Tibial artery (tissue), 4 donors: ENCODE measurements at places on chromosomes 5 and 9.

- no peak for DNase-seq
These were observed 33.2 kb upstream of the PCDHB1 start for GRCh38 chr5:141017943-141018342.

DNA sequence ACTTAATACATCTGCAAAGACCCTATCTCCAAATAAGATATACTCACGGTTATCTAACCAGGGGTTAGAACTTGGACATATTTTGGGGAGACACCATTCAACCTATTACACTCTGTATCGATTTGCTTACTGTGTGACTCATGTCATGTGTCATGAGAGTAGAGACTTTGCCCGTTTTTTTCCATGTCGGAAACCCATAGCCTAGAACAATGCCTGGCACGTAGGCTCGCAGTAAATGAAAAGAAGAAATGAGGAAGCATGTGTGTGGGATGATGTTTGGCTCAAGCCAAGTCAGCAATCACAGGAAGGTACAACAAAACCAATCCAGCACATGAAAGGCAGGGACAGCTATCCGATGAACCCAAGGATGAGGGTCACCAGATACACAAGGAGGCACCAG is 94.6 kb upstream of the DNAH5 start:
- DNase-seq: no peak

DNA sequence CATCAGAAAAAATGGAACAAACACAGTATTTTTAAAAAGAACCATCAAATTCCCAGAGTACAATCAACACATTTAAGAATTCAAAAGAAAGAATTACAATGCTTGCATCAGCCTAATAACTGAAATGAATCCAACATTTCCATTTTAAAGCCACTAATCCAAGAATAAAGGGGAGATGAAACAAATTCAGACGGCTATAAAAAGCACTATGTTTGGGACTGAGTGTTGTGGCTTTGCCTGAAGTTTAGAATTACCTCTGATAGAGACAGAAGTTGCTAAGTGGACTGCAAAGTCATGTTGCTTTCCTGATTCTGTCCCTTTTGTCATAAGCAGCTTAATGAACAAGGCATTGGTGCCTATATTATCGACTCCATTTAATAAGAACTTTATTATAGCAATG is 135.4 kb upstream of the RGMB start:
- no peak for DNase-seq

- DNase-seq: peak; percentile 78
These were observed 6.4 kb downstream of the SEPTIN8 start for GRCh38 chr5:132770476-132771159.

GRCh38 chr9:114335745-114336144 is 6.1 kb downstream of the ORM2 start:
- DNase-seq: no peak

DNA sequence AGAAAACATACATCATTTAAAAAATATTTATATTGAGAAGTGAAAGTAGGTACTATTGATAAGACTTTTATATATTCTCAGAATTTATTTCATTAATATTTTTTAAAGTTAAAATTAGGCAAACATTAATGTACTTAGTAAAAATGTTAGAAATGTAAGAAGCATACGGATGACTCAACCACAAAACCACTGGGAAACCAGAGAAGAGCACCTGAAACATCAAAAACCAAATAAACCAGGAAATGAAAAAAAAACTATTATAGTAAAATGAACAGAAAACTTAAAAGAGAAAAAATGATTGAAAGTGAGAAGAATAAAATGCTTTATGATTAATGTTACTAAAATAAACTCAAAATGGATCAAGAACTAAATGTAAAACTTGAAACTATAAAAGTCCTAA is 233.2 kb upstream of the DAB2 start:
- no peak for DNase-seq

DNA sequence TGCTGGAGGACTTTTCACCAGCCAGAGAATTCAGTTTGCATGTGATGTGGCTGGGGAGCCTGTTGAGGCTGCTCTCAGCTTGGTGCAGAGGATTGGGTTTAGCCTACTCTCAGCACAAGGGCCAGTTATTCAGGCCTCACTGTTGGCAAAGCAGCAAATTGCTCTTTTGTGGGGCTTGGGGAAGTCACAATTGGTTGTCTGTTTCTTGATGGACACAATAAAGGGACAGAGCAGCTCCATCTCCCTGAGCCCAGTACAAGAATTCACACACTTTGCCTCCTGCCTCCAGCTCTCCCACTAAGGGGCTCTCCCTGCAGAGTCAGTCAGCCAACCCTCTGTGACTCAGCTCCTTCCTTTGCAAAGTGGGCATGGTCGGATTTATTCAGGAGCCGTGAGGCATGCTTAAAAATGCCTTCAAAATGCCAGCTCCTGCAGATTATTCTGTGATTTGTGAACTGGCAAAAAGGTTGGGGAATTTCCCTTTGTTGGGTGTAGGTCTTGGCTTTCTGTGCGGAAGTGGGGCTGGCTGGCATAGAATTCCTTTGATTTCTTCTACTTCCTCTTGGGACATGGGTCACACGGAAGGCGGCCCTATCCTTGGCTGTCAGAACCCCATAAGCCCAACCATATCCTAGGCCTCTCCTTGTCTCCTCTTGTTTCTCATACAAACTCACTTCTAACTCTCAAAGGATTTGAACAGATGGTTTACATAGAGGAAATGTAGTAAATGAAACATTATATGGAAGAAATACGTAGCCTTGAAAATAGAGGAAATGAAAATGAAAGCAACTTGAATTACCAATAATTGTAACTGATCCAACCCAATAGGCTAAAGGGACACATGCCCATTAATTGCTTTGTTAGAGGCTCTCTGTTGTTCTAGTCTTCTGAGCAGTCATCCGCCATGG is 118.7 kb upstream of the CD180 start:
- DNase-seq: peak; percentile 37

GRCh38 chr9:120110520-120110919 is 469.4 kb downstream of the CDK5RAP2 start:
- DNase-seq: no peak

- DNase-seq: no peak
These were observed 38.7 kb downstream of the NLN start for GRCh38 chr5:65760504-65761275.

GRCh38 chr9:130328349-130328801 is 62.8 kb downstream of the HMCN2 start:
- DNase-seq: peak; percentile 83

GRCh38 chr9:3960661-3961144 is 339.2 kb downstream of the GLIS3 start:
- DNase-seq: no peak

DNA sequence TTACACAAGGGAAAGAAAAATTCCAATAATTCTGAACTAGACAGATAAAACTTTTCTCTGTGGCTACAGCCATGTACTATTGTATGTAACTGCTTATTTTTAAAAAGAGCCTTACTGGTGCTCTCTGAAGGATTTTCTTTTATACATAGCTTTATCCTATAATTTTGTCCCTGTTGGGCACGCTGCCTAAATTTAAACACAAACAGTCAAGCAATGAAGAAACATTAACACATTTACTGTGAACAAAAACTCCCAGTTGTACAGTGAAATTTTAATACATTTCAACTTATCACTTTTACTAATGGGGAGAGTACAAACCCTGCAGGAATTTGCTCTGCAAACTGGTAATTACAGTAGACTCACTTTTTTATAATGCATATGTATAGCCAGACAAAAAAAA is 273.3 kb downstream of the BNC2 start:
- no peak for DNase-seq

DNA sequence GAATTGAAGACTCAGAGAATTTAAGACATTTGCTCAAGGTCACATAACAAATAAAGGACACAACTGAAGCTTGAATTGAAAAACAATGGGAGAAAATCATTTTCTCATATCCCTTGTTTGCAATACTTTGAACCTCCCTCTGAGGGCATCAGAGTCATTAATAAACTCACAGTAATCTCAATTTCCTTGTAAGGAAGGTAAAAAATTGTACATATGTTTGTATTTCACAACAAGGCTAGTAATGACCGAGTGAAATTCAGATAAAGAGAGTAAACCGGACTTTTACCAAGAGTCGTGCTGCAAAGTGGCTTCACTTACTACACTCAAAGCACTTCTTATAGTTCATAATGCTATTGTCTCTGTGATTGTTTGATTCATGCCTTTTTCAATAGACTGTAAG is 665.0 kb downstream of the NR2F1-AS1 start:
- DNase-seq: no peak

DNA sequence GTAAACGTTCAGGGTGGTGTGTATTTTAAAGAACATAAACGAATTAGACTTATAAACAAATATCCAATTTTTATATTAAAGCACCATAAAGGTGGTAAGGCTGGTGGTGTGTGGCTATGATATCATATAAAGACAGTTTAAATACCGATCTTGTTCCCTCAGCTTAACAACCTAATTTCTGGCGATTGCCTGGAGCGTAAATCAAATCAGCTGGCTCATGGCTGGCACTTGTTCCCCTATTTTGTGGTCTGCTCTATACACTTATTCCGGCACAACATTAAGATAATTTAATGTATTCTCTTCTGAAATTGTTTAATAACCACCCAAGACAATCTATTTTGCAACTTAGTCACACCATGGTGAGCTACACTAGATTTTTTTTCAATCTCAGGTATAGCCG is 2.4 kb upstream of the HAPLN1 start:
- no peak for DNase-seq
